ENCODE measurements at places on chromosomes 1 and 21.

DNA sequence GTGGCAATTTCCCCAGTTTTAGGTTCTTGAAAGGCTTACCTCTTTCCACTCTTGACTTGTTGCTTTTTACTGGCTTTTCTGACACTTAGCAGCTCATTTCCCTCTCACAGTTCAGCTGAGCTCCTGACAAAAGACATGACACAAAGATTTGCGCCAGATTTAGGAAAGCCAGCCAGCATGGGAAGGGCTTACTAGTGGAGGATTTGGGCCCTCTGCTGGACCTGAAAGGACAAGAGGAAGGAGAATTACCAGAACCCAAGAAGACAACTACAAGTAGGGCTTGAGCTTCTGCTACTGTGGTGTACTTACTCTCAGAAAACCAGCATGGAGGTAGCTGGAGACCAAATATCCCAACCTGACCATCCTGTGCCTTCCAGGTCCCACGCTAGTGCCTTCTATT lies 784.5 kb downstream of the BRINP3 start:
- DNase-seq, result no peak

DNA sequence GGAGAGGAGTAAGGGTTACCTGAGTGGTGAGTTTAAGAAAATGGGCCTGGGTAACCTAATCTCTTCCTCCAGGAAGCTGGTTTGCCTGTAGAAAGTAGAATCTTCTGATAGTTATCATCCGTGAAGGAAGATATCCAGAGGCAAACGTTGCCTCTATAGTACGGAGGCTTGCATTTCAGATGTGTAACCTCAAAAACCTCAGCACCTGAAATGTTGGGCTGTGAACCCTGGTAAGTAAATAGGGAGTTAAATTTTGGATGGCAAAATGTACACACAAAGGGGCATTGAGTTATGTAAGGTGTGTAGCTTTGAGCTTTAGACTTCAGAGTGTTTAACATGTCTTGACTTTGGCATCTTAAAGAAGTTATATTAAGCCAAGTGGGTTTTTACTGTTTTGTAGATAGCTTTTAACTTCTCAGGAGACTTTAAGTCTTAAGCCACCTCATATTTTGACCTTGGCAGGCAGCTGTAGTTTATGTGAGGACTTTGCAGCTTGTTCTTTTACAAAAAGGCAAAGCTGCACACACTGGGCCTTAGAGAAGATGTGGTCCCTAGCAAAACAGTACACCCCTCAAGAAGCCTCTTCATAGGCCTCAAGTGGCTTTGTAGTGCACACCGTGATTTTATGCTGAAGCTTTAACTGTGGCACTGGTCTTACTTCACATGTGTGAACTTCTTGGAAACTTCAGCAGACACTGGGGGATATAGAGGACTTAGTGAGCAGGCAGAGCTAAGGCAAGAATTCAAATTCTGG lies 83.4 kb downstream of the SNRPE start:
- DNase-seq, result no peak

GRCh38 chr1:12622506-12622905 lies 4.5 kb upstream of the DHRS3 start:
- no peak for DNase-seq

GRCh38 chr1:172815740-172816139 lies 156.8 kb downstream of the FASLG start:
- DNase-seq, result no peak

DNA sequence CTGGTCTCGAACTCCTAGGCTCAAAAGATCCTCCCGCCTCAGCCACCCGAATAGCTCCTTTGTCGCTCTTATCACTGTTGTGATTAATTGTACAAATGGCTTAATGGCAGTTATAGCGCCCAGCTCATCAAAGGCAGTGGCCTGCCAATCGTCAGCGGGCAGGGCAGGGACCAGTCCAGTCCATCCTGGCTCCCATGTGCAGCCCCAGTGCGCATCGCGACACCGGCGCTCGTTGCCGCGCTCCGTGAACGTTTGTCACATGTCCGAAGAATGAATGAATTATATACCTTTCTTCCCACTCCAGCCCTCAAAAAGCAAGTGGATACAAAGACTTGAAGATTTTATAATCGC lies 18.4 kb downstream of the MTX1 start:
- no peak for DNase-seq

DNA sequence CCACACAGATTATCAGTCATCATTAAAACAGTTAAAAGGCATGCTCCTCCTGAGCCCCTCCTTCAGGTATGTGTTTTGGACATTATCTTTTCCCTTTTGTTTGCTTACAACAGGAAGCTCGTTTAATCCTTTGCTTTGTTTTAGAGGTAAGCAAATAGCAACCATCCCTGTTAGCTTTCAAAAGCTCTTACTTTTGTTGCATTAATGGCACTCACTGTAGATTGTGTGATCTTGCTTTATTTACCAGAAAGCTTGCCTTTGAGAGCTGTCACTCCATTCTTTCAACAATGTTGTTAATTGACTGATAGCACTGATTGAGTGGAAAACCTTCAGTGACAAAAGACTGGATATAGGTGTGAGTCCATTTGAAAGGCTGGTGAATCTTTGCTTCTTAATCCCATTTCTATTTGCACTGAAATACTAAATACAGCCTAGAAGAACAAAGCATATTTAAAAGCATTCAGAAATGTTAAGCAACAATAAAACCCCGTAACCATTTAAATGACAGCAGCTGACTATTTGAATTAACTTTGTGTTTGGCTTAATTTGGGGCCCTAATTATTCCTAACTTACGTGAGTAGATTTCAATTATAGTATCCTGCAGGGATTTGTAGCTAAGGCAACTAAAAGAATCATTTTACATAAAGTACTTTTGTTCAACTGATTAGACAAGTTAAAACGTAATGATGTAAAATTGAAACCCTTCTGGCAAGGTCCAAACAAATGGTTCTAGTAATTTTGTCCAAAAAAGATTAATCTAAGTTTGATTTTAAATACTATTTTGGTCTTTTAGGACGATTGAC lies 48.3 kb downstream of the ADGRL2 start:
- no peak for DNase-seq

DNA sequence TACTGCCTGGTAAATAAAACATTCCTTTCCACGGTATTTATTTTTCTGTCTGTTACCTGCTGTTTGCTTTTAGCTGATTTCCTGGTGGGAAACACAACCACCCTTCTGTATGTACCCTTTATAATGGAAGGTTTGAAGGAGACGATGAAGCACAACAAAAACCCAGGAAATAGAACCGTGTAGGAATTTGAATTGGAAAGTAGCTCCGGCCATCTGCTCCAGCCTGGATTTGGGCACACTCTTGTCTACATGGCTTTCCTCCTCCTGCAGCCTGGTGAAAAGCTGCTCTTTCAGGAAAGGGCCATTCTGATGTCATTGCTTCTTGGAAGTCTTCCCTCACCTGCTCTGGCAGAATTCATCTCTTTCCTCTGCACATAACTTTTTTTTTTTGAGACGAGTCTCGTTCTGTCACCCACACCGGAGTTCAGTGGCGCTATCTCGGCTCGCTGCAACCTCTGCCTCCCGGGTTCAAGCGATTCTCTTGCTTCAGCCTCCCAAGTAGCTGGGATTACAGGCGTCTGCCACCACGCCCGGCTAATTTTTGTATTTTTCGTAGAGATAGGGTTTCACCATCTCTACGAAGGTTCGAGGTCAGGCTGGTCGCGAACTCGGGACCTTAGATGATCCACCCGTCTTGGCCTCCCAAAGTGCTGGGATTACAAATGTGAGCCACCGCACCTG lies 2.7 kb downstream of the AK4 start:
- no peak for DNase-seq

- DNase-seq, result no peak
Observed at GRCh38 chr1:1591452-1591851, 8.5 kb downstream of the FNDC10 start.

- DNase-seq, result no peak
Observed at GRCh38 chr1:71045463-71046028, 2.1 kb downstream of the PTGER3 start.

- no peak for DNase-seq
Observed at GRCh38 chr1:32393136-32393535, 1.1 kb downstream of the BSDC1 start.

DNA sequence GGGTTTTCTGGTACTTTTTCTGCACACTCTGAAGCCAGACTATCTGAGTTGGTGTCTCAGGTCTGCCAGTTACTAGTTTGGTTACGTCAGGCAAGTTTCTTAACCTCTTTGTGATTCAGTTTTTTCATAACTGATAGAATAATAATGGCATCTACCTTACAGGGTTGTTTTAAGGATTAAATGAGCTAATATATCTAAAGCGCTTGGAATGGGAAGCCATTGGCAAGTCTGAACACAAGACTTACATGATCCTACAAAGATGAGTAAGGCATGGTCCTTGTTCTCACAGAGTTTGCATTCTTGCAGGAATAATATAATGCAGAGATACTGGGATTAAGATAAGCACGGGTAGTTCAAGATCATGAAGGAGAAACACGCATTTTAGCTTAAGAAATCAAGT lies 9.2 kb upstream of the DENND2D start:
- DNase-seq, result no peak

Data from stimulated activated CD8-positive, alpha-beta memory T cell treated with anti-CD3 and anti-CD28 coated beads, Interleukin-4, amount 100 ng/mL, for 1 hour (primary cell).